ENCODE measurements at places on chromosomes 6 and 20.
A peak's percentile ranks its signal among the peaks of the same experiment; 100 is the strongest.

GRCh38 chr6:154440422-154441043 is 70.0 kb downstream of the CNKSR3 start:
- no peak for DNase-seq

- no peak for DNase-seq
Measured at GRCh38 chr20:44135012-44135412, 52.0 kb downstream of the JPH2 start.

DNA sequence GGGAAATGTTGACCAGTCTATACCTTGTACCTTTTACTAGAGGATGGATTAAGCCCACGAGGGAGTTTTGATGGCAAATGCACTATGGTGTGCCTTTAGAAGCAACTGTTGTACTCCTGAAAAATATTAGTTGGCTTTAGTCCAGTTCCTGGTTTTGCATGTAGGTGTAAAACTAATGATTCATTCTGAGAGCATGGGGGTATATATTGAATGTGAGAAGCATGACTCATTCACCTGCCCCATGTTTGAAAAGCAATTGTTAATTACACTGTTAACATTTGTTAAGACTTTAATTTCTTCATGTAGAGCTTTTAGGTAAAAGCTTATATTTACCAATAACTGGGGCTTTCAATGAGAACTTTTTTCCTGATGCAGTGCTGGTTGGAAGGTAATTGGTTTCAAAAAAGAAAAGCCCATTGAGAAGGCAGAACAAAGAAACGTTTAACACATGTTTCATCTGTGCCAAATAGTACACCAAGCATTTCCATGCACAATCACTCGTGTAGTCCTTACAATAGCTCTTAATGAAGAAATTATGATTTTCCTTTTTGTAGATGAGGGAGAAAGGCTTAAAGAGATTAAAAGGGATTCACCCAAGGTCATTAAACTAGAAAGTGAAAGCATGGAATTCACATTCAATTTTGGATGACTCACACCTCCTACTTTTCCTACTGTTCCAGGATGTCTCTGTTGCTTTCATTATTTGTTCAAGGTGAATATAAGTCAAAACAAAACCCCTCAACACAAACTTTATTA is 134.1 kb downstream of the CCDC170 start:
- no peak for DNase-seq

- DNase-seq = no peak
Measured at GRCh38 chr6:105272786-105273185, 93.0 kb upstream of the POPDC3 start.

GRCh38 chr6:144574796-144575195 is 289.7 kb downstream of the UTRN start:
- DNase-seq = no peak

GRCh38 chr6:166836785-166837718 is 119.3 kb downstream of the RNASET2 start:
- DNase-seq = no peak

GRCh38 chr20:3933218-3933617 is 44.0 kb downstream of the PANK2 start:
- no peak for DNase-seq

DNA sequence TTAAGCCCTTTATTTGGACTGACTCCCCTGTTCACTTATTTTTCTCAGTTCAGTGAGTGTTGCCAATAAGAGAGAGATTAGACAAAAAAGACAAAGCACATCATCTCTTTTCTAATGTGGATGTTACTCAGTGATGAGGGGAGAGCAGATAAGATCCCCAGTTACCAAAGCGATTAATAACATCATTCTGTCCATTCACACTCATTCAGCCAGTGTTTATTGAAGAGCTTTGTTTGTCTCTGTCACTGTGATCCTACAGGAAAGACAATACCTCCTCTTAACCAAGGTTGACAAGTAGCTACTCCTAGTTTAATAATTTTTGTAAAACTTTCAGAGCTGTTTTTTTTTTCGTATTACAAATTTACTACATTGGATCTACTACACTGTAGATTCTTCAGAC is 163.0 kb downstream of the EYA4 start:
- no peak for DNase-seq

DNA sequence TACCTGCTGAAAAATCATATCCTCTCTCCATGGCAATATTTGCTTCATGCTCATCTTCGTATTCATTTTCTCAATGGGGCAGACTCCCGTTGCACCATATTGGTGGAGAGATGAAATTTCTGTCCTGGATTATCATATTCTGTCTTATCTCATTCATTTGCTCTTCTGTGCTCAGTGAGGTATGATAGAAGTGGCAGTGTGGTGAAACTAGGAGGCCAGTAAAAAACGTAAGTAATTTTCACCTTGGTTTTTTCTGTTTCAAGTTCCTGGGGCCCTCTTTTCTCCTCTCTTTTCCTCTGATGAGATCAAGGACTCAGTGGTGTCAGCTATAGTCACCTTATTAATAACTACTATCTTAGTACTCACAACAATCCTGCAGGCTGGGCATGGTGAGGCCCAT is 182.5 kb upstream of the HDAC2 start:
- no peak for DNase-seq

DNA sequence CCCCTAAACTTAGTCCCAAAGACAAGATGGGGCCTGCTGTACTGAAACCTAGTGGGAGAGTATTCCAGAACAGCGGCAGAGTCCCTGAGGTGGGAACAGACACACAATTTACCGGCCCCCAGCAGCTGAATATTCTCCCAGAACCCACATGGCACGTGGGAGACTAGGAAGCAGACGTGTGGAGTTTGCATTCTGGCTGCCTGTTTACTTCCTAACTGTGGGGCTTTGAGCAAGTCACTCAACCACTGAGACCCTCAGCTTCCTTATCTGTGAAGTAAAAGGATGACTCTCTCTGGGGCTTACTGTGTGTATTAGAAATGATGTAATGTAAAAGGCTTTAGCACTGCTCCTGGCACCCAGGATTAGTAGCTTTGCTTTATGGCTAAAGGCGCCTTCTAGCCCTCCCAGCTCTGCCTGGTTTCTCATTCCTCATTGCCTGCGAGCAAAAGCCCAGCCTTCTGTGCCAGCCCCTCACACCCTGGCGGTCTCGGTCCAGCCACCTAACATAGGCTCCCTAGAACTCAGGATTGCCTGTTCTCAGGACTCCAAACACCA is 353.1 kb downstream of the CDC5L start:
- DNase-seq = no peak

GRCh38 chr6:127471379-127472255 is 12.4 kb upstream of the KIAA0408 start:
- DNase-seq = no peak

DNA sequence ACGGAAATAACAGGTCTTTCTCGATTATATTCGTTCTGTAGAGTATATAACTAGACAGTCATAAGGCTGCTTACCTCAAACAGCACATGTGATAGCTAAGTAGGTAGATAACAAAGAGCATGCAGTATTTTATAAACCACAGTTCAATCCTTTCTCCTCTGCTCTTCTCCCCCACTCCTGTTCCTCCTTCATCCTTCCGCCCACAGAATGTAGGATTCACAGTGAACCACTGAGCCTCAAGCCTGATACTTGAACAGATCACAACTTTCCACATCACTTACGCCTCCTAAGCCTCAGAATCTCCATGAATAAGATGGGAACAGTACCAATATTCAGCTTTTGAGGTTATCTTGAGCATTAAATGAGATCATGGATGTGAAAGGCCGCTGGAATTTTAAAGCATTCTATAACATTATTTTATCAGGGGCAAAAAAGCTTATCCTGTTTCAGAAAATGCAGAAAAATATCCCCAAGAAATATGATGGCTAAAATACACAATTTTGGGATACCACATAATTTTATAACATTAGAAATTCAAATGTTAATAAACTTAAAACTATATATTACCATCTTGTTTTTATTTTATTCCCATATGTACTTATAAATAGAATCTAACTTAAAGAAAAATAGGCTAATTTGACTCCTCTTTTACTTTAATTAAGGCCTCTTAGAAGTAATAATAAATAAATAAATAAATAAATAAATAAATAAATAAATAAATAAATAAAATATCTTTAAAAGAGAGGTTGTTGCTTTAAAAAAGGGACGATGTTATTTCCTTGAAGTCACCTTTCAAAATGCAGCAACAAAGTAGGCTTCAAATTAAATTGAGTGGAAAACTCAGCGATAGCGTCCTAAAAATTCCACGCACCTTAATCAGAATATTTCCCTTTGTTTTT is 33.4 kb downstream of the MTFR2 start:
- no peak for DNase-seq

DNA sequence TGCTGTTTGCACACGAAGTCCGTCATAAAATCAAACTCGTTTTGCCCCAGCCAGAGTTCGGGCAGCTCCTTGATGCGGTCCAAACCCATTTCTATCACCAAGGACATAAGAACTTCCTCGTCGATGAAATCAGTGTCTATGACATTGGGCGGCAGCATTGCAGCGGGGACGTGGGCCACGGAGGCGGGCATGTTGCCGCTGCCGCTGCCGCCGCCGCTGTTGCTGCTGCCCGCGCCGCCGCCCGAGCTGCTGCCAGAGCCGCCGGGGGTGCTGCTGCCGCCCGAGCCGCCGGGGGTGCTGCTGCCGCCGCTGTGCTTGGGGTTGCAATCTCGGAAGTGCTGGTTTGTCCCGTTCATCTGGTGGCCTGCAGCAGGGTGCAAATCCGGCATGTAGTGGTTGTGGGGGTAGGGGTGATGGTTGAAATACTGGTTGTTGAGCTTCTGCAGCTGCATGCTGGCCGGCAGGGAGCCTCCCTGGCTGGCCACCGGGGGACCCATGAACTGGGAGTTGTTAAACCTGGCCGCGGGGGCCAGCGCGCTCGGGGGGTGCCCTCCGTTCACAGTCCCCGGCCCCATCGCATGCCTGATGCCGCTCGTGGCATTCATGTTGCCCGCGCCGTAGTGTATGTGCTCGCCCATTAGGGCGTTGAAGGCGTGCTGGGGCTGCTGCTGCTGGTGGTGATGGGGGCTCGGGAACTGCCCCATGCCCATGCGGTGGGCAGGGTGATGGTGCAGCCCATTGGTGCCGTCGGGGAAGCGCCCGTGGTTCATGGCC is 1.1 kb downstream of the CITED2 start:
- peak; percentile 72 for DNase-seq

- no peak for DNase-seq
Measured at GRCh38 chr6:82955841-82956240, 109.8 kb downstream of the UBE3D start.

DNA sequence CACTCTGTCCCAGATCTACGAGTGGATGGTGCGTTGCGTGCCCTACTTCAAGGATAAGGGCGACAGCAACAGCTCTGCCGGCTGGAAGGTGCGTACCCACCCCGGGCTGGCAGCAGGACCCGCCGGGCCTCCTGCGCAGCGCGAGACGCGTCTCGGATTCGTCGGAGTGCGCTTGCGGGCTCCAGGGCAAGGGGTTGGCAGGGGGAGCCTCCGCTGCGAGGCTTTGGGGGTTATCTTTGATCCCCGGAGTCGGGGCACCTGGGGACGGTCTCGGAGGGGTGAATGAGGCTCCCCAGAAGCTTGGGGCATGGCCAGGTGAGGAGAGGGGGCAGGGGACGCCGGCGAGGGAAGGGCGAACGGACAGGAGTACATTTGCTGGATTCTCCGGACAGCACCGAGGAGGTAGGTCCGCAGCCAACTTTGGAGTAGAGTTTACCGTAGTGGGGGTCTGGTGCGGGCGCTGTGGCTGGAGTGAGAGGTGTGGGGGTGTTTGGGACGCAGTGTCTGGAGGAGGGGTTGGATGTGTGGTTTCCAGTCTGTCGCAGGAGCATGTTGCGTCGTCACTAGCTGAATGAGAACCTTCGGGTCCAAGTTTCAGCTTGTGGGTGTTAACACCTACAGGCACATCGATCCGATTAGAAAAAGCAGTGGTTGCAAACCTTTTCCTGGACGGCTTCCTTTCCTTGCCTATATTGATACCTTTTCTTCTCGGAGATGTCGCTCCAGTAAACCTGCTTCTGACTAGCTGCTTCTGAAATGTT is 1.2 kb downstream of the FOXO3 start:
- DNase-seq = no peak

DNA sequence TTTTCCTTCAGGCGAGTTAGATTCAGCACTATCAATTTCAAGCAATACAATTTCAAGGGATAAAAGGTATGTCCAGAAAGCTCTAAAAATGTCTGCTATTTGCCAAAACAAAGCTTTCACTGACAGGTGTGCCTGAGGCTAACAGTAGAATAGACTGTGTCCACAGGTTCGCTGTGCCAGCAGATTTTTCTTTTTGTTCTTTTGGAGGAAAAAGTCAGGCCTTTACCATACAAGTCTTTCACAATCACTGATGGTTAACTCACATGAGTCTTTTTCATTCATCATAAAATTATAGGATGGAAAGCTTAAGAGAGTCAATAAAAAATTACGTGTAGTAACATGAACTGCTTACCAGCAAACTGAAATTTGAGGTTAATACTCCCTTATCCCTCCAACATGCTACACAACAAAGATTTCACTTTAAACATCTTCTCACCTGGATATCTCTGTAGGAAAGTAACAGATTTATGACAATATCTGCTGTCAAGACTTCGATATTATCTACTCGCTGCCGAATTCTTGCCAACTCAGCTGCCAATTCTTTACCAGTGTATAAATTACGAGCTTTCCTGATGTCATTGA is 95.4 kb downstream of the MAP3K5 start:
- DNase-seq = no peak

- DNase-seq = no peak
Measured at GRCh38 chr6:89944181-89944755, 50.0 kb downstream of the GJA10 start.

GRCh38 chr6:170445487-170445886 is 107.6 kb downstream of the PSMB1 start:
- no peak for DNase-seq

- DNase-seq = no peak
Measured at GRCh38 chr6:143621876-143622605, 55.7 kb upstream of the PHACTR2 start.

- no peak for DNase-seq
Measured at GRCh38 chr20:8860011-8860495, 208.8 kb upstream of the PLCB4 start.

- no peak for DNase-seq
Measured at GRCh38 chr6:70725817-70726415, 58.2 kb downstream of the SMAP1 start.

GRCh38 chr6:140980265-140980887 is 1152.3 kb upstream of the GJE1 start:
- no peak for DNase-seq

DNA sequence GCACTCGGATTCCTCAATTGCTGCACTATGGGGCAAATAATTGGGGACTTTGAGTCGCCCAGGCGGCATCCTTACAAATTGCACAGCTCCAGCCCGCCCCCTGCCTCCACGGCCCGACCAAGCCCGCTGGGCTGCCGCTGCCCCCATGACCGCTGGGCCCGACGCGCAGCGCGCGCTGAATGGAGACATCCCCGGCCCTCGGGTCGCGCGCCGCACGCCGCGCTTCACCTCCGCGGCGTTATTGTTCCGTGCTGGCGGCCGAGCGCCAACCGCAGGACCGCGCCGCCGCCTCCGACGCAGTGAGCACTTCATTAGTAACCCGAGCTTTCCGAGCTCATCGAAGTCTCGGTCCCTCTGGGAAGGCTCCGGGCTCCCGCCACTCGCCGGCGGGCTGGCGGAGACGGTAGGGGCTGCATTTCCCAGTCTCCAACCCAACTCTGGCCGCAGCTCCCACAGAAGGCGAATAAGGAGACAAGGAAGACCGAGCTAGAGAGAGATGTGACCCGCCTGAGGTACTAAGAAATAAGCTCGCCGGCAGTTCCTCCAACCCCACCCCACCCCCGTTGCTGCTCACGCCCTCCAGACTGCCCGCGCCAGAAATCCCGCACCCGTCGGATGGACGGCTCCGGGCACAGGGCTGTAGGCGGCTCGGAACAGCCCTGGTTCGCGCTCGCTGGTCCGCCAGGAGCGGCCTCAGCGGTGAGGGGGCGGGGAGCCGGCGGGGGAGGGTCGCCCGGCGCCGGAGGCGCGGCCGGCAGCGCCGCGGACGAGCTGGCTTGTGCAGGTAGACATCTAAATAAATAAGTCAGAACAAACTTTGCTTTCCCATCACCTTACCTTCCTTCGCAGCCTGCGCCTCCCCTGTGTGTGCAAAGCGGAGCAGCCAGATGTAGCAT is 703 bp downstream of the EPHA7 start:
- no peak for DNase-seq

Data from T-cell (primary cell).